ENCODE measurements at places on chromosomes 5 and 9.

GRCh38 chr9:96188571-96188970 lies 113.4 kb downstream of the HSD17B3 start:
- DNase-seq = no peak

DNA sequence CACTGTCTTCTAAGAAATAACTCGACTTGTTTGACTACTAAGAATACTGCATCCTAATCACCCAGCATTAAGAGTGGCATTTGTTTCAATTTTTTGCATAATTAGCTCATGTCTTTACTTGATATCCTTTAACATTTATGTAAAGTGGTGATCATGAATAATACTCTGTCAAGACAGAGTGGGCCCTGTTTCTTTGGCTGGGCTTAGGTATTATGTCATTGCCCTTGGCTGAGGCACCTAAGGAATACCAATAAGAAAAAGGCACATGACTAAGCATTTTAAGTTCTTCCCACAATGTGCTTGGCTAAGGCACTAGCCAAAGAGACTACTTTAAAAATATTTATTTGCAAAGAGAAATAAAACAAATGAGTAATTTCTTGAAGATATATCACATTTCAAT lies 308.1 kb downstream of the CTNND2 start:
- DNase-seq = no peak

- no peak for DNase-seq
Observed at GRCh38 chr5:91118796-91119195, 264.3 kb downstream of the ARRDC3 start.

DNA sequence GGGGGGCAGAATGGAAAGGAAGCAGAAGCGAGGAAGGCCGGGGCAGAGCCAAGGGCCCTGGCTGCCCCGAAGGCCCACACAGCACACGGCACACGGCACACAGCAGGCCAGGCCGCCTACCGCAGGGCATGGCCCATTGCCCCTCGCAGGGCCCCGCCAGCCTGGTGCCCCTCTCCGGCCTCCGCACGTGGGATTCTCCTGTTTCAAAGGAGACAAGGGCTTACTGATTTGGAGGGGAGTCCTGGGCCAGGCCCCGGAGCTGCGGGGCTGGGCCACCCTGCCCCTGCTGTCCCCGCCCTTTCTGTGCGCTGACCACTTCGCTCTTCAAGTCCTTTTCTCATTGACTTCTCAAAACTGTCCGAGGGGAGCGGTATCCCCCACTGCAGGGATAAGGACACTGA lies 7.7 kb upstream of the PHYKPL start:
- peak; percentile 24 for DNase-seq

DNA sequence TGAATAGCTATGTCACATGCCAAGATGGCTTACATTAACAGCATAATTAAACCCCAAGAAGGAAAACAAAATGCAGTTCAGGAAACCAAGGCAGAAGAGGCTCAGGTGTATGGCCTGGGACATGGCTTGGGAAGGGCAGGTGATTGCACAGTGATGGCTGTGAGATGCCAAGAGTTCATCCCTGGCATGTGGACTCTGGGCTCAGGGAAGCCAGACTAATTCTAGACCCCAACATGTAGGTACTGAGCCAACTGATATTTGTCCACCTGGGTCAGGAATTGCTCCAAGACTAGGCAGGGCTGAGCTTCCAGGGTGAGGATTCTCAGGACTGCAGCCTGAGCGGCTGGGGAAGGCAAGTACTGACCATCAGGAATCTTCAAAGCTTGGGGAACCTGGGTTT lies 218.4 kb upstream of the PIK3R1 start:
- DNase-seq = no peak

GRCh38 chr5:42826757-42827515 lies 15.2 kb upstream of the SELENOP start:
- no peak for DNase-seq

DNA sequence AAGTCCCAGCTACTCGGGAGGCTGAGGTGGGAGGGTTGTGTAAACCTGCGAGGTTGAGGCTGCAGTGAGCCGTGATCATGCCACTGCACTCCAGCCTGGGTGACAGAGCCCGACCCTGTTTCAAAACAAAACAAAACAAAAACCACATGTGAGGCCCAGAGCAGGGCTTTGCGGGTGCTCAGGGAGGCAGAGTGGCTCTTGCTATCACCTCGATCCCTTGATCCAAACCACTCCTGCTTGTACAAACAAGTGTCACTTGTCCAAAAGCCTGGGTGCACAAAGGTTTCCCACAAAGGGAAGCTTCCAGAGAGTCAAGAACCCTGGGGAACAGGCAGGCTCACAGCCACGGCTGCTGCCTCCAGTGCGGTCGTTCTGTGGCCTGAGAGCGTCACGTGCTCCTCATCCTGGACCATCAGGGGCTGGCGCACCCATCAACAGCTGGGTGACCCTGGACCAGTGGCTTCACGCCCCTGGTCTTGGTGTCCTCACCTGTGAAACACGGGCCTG lies 162.7 kb downstream of the C9orf50 start:
- DNase-seq = peak; percentile 46

DNA sequence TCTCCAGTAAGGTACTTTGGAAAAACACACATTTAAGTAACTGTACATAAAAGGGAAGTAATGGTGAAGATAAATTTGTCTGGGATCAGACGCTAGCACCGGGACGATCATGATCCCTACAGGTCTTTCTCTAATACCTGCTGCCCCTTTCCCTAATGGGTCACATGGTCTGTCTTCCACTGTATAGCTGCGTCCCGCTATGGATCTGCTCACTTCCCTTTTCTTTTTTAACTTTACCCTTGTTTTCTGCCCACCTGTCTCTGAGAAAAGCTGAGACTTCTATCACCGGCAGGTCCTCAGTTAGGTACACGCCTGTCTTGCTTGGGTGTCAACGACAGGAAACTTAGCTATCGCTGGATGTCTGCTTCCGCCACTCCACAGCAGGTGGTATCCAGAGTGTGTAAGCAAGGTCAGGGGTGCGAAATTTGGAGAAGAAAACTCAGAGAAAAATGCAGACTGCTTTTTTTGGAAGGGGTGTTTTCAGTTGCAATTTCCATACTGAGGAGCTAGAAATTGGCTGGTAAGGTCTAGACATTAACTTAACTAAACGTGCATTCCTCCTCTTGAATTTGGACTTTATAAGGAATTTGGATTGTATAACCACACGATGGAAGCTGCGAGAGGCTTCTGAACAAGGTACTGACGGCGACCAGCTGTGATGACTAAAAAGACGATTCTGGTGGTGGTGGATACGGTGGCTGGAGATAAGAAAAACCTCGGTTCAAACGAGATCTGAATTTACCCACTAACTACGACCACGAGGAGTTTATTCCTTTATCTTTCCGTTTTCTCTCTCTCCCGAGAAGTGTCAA lies 1.1 kb upstream of the ICE1 start:
- peak; percentile 45 for DNase-seq

Data from KBM-7 (cell line).